Kidney epithelial cell (primary cell): ENCODE measurements at places on chromosomes 2 and 18. TPM values are rescaled to one million over a fixed set of nuclear protein-coding genes. Genes with fewer than 3 reads are reported as not detected.

Gene SERPINB10
- total RNA-seq: not detected in 2 replicates

Gene CEP68
- 5.2 and 7.5 TPM in 2 replicates for total RNA-seq

Gene CLEC4F
- not detected in 2 replicates for total RNA-seq

Gene CD207
- not detected in 2 replicates for total RNA-seq

Gene ST8SIA5
- total RNA-seq: under 0.01 TPM in 2 replicates

Gene MTX2
- 60.3 and 62.8 TPM in 2 replicates for total RNA-seq

Gene GCKR
- 0.27 and 0.88 TPM in 2 replicates for total RNA-seq

Gene SERPINB12
- not detected in 2 replicates for total RNA-seq

Gene SH3BP4
- 115 and 119 TPM in 2 replicates for total RNA-seq

Gene IL37
- not detected in 2 replicates for total RNA-seq

Gene CIDEA
- total RNA-seq: 2.0 and 7.1 TPM in 2 replicates

Gene PDE11A
- 0.13 and 0.21 TPM in 2 replicates for total RNA-seq

Gene TMEM163
- total RNA-seq: 1.9 and 2.4 TPM in 2 replicates

Gene ZSWIM2
- total RNA-seq: not detected in 2 replicates

Gene MAPK4
- 3.1 and 6.0 TPM in 2 replicates for total RNA-seq
